Stimulated activated CD8-positive, alpha-beta memory T cell treated with anti-CD3 and anti-CD28 coated beads, Interleukin-4, amount 100 ng/mL, for 4 hours (primary cell): ENCODE measurements at places on chromosomes 12 and 14.

- DNase-seq, result no peak
Measured at GRCh38 chr12:16612647-16613046, 6.7 kb upstream of the LMO3 start.

DNA sequence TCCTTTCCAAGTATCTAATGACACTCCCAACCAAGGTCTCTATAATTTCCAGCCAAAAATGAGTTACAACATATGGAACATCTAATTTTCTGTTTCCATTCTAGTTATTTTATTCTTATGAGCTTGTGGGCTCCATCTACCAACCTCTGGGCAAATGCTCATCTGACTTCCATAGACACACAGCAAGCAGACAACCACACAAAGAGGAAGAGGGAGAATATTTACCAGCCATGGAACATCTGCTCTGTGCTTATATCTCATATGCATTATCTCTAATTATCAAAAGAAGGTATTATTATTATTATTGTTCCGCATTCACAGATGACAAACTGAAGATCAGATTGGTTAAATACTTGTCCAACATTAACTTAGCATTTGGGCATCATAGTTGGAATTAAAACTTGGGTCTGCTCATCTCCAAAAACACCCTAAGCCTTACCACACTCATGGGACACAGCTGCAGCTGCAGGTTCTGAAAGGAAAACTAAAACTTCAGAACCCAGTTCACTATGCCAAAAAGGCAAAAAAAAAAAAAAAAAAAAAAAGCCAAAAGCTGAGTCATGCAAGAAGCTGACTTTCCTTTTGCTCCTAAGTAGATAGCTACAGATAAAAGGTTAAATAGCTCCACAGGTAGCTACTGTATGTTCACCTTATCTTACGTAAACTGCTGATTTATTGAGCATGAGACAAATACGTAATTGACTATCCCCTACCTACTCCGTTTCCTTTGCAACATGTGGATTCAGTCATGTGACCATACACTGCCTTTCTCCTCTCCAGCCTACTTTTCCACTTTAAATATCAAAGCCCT, 23.6 kb upstream of the TCL1B start:
- DNase-seq, result no peak

GRCh38 chr12:113464452-113464775, 7.3 kb downstream of the LHX5 start:
- no peak for DNase-seq

DNA sequence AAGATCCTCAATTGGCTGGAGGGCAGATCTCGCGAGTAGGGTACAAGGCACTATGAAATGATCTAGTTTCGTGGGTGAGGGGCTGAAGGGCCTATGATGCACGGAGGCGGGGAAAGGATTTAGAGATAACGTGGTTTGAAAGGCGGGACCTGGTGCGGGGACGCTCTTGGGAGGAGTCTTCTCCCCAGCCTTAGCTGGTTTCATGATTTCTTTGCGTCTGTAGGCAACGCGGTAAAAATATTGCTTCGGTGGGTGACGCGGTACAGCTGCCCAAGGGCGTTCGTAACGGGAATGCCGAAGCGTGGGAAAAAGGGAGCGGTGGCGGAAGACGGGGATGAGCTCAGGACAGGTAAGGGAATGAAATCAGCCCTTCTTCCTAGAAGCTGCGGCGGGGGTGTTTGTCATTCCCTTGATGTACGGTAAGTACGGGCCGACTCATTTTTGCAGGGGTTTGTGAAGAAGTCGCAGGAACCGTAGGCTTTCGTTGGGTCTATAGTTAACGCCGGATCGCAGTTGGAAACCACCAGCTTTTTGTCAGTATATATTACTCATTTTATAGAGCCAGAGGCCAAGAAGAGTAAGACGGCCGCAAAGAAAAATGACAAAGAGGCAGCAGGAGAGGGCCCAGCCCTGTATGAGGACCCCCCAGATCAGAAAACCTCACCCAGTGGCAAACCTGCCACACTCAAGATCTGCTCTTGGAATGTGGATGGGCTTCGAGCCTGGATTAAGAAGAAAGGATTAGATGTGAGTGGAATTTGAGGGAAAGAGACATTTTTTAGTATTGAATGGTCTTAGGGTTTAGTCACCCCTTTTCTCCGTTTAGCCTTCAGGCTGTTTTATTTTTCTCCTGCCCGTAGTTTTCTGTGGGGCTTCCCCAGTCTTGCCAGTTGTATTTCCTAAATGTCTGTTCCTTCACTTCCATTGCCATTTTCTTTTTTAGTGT, 602 bp downstream of the APEX1 start:
- DNase-seq, result no peak
